ENCODE measurements at places on chromosomes 5 and 9.
A peak's percentile ranks its signal among the peaks of the same experiment; 100 is the strongest.

DNA sequence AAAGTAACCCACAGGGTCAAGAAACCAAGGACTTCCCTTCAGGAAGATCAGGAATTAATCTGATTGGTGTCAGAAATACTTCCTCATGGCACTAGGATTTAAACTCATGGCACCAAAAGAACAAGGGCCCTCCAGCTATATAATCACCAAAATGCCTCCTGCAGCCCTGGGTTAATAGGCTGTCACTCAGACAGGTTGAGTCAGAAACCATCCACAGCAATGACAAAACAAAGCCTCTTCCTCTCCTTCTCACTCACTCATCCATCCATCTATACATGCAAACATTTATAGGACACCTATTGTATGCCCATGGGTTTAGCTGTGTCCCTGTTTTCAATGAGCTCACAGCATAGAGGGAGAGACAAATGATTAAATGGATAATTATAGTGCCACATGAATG is 62.5 kb upstream of the SPOCK1 start:
- DNase-seq: peak; percentile 17

DNA sequence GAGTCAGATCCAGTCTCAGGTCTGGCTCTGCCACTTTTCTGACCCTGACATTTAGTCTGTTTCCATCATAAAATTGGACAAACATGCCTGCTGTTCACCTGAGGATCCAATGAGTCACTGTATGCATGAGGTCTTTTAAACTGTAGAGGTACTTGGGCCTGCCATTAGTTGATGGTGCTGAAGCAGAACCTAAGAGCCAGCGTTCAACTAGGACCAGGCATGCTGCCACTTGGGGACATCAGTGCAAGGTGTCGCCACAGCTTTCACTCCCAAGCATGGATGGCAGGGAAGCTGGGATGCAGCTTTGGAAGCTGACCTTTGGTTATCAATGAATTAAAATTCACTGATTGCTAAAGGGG is 37.1 kb downstream of the NEUROG1 start:
- DNase-seq: no peak

DNA sequence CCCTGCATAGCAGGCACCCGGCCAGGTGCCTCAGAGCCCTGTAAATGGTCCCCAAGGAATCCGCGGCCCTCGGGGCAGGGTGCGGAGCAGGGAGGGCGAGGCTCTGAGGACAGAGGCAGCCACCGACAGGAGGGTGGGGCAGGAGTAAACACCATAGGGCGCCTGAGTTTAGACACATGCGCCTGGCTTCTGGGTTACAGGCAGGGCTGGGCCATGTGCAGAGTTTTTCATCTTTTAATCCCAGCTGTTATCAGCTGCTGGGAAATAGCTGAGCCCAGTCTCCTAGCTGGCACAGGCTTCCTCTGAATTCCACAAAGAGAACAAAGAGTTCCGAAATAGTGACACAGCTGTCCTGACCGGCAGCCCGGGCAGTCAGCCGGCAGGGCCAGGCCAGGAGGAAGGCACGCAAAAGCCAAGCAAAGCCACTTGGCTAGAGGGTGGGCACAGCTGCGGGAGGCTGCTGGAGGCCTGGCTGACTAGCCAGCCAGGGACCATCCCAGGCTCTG is 98.9 kb upstream of the PHYKPL start:
- DNase-seq: no peak

- DNase-seq: no peak
Observed at GRCh38 chr5:55900068-55900467, 48.9 kb downstream of the IL31RA start.

- DNase-seq: peak; percentile 25
Observed at GRCh38 chr9:72871685-72872084, 81.2 kb downstream of the ALDH1A1 start.

- no peak for DNase-seq
Observed at GRCh38 chr5:145008876-145009530, 826.1 kb downstream of the PRELID2 start.

- peak; percentile 31 for DNase-seq
Observed at GRCh38 chr5:60687927-60688720, 11.8 kb downstream of the DEPDC1B start.

DNA sequence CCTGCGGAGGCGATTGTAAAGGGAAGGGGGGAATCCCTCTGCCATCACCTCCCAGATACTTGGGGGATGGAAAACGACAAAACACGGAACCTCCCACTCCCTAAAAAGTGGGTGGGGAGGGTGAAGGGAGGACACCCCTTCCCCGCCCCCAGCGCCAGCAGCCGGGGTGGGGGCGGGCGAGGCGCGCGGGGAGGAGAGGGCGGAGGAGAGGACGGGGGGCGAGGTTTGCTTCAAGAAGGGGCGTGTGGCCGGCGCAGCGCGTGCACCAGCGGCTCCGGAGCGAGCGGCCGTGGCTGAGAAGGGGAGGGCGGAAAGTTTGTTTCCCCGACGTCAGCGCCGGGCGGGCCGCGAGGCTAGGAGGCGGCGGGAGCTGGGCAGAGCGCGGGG is at the start of gene PRRX2:
Gene PRRX2, plus strand, starts transcription at position 259 of the 387 bp plus-strand sequence. CDS start 221 bp downstream, outside the sequence.
- peak; percentile 84 for DNase-seq

DNA sequence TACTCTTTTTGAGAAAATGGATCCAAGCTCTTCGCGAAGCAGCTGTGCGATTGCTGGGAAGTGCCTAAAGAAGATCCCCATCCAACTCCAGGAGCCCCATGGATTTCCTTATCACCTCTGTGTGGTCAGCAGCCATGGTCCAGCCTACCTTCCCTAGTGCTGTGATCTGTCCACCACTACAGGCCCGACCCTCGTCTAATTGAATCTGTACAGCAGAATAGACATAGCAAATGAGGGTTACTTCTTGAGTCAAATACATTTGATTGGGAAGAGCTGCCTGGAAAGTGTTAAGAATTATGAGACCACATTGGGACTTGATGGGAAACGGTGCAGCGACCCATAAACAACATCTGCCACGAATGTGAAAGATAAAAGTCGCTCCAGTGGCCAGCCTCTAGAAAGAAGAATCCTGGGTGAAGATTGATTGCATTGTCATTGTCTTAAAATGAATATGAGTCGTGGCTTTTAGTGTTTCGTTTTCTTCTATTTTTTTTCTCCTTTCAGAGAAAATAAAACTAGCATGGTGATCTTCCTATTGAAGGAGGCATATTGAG is 118.4 kb downstream of the PAM start:
- no peak for DNase-seq

GRCh38 chr9:95857124-95857523 is 18.4 kb upstream of the ERCC6L2 start:
- DNase-seq: peak; percentile 45

GRCh38 chr9:129835860-129836223 is 584 bp downstream of the USP20 start:
- no peak for DNase-seq

GRCh38 chr5:88956416-88956815 is 73.4 kb upstream of the MEF2C start:
- peak; percentile 3 for DNase-seq

DNA sequence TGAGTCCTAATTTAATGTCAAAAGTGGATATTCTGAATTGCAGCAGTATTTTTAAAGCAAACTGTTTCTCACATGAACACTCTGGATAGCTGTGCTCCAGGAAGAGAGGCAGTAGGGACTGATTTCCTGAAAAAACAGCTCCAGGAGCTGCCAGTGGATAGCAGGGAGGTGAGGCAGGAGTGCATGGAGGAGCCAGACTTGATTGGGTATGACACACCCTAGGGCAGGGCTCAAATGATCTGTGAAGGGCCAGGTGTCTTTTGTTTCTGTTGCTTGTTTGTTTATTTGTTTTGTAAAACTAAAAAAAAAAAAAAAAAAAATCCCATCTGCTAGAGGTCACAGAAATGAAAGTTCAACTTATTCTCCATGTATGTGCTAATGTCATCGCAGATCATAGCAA is 83.4 kb downstream of the ADRB2 start:
- no peak for DNase-seq
